ENCODE measurements at places on chromosomes 6 and 20.

- no peak for DNase-seq
Measured at GRCh38 chr20:1254254-1254653, 11.8 kb upstream of the SNPH start.

DNA sequence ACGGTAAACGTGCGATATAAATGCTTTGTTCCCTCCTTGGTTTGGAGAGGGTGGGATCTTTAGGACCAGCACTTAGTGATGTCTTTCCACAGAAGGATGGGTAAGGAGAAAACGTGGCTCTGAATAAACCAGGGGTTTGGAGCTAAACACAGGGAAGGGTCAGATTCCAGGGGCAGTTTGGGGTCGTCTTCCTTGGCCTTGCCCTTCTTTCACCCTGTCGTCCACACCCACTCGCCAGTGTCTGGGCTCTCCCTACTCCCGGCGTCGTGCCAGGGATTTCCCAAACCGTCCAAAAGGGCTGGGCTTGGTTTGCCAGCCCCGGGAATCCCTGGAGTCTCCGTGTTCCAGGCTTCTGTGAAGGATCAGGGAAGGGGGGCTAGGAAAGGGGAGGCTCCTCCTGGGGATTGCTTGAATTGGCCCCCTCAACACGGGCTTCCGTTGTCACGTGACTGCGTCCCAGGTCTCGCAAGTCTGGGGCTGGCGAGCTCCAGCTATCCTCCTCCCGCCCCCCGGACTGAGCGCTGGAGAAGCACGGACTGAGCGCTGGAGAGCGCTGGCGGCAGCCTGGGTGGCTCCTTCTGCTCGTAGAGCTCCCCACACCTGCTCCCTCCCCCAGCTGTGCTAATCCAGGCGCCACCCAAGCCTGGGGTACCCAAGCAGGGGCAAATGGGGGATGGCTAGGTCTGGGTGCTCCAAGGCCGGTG, 9.4 kb upstream of the ARMC12 start:
- DNase-seq = peak; percentile 85

DNA sequence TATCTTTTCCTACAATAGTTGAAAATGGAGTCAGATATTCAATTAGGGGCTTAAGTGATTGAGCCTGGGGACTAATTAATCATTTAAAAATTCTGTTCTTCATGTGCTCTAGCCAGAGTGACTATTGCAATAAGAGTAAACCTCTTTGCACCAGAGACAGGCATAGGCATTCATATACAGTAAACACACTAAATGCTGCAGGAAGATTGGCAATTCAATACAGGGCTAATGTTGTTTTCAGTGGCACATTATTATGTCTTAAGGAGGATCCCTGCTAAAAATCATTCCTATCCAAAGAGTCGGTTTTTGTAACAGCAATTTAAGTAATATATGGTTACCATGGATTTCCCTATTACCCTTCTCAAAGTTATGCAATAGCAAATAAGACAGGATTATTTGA, 1.2 kb downstream of the PDE7B start:
- DNase-seq = no peak

DNA sequence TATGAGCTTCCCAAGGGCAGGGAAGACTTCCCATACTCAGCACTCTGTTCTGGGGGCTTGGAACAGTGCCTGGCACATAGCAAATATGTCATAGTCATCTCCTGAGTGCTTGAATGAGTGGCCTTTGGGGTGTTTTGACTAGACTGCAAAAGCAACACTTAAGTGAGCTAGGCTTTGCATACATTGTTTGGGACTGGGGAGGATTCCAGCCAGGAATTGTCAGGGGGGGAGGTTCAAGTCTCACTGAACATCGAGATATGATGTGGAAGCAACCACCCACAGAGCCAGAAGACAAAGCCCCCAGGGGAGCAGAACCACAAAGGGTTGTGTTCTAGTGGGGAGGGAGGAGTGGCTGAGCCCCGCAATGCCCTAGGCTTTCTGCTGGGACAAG, 98.4 kb downstream of the SYCP2 start:
- DNase-seq = no peak

GRCh38 chr6:159473475-159474263, 219.4 kb downstream of the SOD2 start:
- no peak for DNase-seq

GRCh38 chr6:90336388-90336947, 39.8 kb upstream of the BACH2 start:
- no peak for DNase-seq

- DNase-seq = no peak
Measured at GRCh38 chr20:17077030-17077429, 149.8 kb upstream of the PCSK2 start.

GRCh38 chr20:4610871-4611270, 110.8 kb upstream of the PRND start:
- DNase-seq = no peak

DNA sequence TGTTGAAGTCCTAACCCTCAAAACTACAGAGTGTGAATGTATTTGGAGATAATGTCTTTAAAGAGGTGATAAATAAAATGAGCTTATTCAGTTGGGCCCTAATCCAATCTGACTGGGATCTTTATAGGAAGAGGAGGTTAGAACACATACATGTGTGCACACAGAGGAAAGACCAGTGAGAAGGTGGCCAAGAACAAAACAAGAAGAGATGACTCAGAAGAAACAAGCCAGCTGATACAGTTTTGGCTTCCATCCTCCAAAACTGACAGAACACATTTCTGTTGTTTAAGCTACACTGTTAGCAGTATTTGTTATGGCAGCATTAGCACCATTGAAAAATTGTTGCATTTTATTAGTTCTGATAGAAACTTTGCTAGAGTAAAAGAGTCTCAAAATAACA, 609.3 kb upstream of the IMPG1 start:
- no peak for DNase-seq

- no peak for DNase-seq
Measured at GRCh38 chr6:149782337-149782736, 32.8 kb downstream of the PCMT1 start.

DNA sequence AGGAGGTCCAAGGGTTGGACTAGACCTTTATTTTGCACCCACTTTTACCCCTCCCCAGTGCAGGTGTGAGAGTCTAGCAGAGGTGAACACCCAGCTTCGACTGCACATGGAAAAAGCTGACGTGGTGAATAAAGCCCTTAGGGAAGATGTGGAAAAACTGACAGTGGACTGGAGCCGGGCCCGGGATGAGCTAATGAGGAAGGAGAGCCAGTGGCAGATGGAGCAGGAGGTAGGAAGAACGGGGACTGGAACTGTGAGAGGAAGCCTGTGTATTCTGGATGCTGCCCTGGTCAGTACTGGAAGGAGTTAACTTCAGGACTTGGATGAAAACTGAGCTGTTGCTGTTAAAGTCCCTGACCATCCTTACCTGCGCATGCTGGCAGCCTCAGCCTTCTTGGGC, 10.6 kb downstream of the CEP250 start:
- DNase-seq = no peak

DNA sequence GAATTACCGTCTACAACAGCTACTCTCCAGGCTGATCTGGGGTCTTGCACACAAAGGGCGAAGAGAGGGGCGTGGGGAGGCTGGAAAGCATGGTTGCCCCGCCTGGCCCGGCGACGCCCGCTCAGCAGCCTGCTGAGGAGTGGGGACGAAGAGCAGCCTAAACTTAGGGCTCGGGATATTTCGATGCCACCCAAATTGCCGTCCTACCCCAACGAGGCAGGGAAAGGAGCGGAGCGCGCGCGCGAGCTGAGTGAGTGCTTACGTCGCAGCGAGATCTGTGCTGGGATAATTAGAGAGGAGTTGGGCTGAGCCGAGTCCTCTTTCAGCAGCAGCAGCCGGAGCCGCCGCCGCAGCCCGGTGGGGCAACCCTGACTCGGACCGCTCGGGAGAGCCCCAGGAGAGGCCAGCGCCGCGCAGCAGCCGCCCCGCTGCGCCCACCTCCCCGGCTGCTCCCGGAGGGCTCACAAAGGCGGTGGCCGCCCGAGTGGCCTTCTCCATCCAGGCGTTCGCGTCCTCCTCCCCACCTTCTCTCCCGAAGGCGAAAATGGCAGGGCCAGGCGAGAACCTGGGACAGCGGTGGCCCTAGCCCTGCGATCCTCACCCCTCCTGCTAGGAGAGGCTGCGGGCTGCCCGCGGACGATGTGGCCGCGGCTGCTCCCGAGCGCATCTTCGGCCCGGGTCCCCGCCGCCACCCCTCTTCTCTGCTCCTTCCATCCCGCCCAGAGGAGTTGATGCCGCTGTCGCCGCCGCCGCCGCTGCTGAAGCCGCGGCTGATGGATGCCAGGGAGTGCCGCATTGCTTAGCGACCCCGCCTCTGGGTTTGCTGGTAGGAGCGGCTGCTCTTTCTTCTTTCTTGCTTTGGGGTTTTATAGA, at the start of gene CLVS2:
Gene CLVS2, plus strand, starts transcription at position 315 of the 873 bp plus-strand sequence. CDS start 1,543 bp downstream, outside the sequence.
- no peak for DNase-seq

- DNase-seq = no peak
Measured at GRCh38 chr6:7910298-7910653, 312 bp downstream of the TXNDC5 start.

GRCh38 chr6:66232890-66233289, 525.9 kb upstream of the EYS start:
- DNase-seq = no peak

DNA sequence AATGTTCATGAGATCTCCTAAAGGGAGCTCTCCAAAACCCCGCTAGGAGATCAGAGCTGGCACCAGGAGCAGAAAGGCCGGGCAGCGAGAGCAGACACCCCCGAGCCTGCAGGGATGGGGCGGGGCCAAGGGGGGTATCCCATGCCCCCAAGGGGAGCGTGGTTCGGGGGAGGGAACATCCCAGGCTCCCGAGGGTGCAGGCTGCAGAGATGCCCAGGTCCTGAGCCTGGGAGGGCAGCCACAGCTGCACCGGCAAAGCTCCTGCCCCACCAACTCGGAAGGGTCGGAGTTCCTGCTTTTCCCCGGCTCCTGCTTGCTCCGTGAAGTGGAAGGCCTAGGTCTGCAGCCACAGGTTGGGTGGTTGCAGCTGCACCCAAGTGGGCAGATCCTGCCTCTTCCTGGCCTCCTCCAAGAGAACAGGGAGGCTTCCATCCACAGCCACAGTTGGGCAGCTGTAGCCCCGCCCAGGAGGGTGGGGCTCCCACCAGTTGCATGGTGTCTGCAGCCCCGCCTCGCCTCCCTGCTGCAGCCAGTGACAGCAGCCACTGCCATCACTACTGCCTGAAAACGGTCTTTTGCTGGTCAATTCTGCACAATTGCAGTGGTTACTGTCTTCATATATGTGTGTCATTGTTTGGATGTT, 13.4 kb upstream of the GMNN start:
- DNase-seq = peak; percentile 48

GRCh38 chr20:1319051-1319450, 9.9 kb downstream of the SDCBP2 start:
- no peak for DNase-seq

GRCh38 chr6:39207416-39208222, 21.7 kb downstream of the KCNK5 start:
- DNase-seq = no peak

DNA sequence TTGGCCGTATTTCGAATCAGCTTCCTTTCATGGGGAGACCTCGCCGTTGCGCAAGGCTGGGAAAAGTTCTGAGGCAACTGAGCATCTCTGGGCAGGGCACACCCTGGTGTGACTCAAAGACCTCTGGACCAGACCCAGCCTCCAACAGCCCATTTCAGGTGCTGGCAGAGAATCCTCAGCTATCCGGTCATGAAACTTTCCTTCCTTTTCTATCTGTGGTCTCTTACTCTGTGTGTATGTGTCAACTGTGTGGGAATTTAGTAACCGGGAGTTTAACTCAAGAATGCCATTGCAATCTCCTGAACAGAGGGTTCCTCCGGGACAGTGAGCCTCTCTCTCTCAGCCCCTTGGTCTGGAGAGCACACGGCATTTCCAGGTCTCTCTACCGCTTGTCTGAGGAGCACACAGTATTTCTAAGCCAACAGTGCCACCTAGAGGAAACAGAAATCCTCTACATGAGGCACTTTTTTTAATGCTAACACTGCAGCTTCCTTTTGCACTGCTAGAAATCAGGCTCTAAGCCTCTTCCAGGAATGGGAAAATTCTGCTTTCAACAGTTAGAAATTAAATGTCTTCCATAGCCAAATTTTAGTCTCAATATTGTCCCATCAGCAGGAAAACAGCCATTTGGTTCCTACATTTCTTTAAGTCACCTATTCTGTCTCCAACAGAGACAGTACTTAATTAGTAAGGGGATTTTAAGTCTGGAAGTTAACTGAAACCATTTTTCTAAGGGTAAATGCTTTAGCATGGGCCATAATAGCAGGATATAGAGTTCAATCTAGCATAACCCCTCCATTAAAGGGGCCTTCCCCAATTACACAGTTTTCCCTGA, 32.7 kb downstream of the PLN start:
- DNase-seq = no peak

GRCh38 chr20:1505361-1505760, 14.1 kb upstream of the SIRPB2 start:
- DNase-seq = no peak

- DNase-seq = no peak
Measured at GRCh38 chr6:15042938-15043337, 202.9 kb upstream of the JARID2 start.

DNA sequence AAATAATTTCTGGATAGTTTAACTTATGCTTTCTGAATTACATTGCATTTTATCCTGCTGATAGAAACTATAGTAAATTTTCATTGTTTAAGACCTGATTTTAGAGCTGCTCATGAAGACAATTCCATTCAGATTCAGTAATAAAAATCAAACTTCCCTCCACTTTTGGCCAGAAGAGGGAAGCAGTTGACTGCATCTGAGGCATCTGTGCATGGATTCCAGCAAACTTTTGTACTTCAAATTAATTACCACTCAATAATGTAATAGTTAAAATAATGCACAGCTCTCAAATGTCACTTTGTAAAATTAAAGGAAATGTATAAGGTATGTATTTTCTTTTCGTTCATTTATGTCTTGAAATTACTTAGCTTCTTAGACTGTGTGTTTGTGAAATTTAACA, 64.2 kb upstream of the SLC35B3 start:
- no peak for DNase-seq

All from left colon (tissue), 2 donors.